ENCODE measurements at places on chromosomes 7 and 10.
A peak's percentile ranks its signal among the peaks of the same experiment; 100 is the strongest.

GRCh38 chr10:98461500-98461842, 14.7 kb upstream of the HPS1 start:
- DNase-seq, result no peak

GRCh38 chr10:108877095-108877561, 1046.2 kb downstream of the XPNPEP1 start:
- DNase-seq, result peak; percentile 6

DNA sequence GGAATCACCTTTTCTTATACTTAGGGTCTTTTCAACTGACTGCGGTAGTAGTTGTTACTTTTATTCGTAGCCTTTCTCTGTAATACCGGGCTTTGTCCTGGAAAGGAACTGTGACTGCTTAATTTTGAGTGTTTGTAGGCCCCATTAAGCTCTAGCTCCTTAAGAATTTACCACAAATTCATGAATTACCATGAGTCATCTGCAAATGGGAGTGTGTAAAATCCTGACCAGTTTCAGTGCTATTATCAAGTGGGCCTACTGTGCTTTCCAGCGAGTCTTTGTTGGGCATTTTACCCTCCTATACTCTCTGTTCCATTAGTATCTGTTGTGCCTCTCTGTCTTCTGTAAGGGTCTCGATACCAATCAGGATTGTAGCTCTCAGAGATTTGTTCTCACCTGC, 49.7 kb downstream of the ZMYND11 start:
- DNase-seq, result no peak

DNA sequence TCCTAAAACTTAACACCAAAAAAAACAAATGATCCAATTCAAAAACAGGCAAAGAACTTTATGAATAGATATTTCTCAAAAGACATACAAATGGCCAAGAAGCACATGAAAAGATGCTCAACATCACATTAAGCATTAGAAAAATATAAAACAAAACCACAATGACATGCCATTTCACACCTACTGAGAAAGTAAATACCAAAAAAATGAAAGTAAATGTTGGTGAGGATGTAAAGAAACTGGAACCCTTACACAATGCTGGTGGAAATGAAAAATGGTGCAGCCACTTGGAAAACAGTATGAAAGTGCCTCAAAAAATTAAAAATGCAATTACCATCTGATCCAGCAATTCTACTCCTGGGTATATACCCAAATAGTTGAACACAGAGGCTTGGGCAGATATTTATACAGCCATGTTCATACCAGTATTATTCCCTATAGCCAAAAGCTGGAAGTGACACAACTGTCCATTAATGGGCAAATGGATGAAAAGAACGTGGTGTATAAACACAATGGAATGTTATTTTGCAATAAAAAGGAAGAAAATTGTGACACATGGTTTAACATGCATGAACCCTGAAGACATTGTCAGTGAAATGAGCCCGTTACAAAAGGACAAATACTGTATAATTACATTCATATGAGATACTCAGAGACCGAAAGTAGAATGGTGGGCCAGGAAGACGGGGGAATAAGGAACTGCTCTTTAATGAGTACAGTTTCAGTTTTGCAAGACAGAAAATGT, 89.0 kb downstream of the JMJD1C start:
- DNase-seq, result peak; percentile 58

DNA sequence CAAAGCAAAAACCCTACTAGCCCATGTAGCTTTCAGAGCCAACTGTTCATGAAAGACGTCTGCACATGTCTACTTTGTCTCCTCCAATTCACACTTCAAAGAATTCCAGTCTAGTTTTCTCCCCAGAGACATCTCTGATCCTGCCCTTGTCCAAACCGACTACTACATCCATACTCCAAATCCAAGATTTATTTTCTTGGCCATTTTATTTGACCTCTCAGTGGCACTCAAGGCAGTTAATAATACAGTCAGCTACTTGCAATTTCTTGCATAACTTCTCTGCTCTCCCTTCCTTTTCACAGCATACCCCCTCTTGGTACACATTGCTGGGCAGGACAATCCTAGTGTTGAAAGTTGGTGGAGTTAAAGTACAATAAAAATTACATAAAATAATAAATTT, 170.9 kb upstream of the INHBA start:
- no peak for DNase-seq

GRCh38 chr7:24902276-24902675, 77.7 kb downstream of the OSBPL3 start:
- DNase-seq, result no peak

DNA sequence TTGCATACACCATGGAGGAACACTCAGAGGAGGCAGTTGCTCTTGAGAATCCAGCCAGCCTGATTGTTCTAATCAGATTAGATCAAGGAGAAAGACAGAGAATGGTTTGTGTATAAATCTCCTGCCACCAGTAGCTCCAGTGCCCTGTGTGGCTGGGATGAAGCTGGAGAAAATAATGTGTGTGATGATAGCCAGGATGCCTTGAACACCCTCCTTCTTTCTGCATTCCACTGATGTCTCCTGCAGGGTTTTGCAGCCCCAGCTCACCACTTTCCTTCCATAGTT, 614.7 kb upstream of the FOXK1 start:
- no peak for DNase-seq

- no peak for DNase-seq
Observed at GRCh38 chr10:3613318-3613717, 171.7 kb downstream of the KLF6 start.

DNA sequence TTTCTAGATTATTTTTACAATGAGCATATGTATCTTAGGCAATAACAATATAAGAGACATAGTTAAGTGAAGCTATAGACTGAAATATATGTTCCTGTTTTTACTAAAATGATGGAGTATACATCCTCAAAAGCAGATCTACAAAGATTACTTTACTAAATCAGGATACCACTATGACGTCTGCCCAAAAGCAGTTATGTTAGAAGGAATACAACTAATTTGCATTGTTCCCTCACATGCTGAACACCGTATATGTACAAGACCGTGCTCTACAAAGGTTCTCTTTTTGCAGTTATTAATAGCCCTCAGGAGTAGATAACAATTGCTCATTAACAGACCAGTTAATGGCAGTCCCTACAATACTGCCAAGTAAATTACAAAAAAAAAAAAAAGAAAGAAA, 137.5 kb downstream of the CD36 start:
- no peak for DNase-seq

DNA sequence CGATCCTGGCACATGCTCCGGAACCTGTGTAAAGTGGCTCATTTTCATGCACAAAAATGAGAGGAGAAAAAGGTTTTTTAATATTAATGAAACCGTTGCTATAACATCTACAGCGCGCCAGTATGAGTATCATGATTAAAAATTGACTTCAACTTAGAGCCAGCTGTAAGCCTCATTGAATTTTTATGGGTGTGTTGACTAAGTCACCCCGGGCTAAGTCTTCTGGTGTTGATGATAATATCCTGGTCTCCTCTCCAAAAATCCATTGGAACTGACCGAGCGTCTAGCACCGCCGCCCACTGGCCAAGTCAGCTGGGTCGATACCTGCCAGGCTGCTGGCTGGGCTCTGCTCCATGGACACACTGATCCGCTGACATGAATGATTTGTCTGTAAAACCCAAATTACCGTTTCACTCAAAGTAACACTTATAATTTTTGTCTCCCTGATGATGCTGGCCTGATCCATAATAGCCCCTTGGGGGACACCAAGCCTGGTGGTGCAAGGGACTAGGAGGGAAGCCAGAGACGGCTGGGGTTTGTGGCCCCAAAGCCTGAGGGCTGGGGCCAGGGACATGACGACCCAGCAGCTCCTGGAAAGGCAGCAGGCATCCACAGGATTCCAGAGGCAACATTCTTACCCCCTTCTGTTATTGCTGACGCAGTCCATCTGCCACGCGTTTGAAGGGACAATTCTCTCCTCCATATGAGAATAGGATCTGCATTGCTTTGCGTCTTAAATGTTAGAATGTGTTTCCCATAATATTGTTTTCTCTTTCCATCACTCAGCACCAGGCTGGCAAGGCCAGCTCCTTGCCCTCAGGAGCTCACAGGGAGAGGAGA, 131.0 kb upstream of the PPP2R2D start:
- DNase-seq, result no peak

GRCh38 chr10:114356751-114357514, 47.4 kb downstream of the AFAP1L2 start:
- DNase-seq, result peak; percentile 31

- no peak for DNase-seq
Observed at GRCh38 chr10:102262744-102263370, 17.5 kb downstream of the GBF1 start.

- no peak for DNase-seq
Observed at GRCh38 chr10:24912215-24912614, 40.2 kb downstream of the PRTFDC1 start.

GRCh38 chr7:92631067-92631849, 41.1 kb upstream of the FAM133B start:
- DNase-seq, result no peak

- DNase-seq, result peak; percentile 87
Observed at GRCh38 chr10:60521974-60522405, 132.3 kb upstream of the ANK3 start.

- no peak for DNase-seq
Observed at GRCh38 chr10:5583525-5584175, 58.9 kb downstream of the CALML3 start.

GRCh38 chr10:60200682-60201053, 189.0 kb downstream of the ANK3 start:
- DNase-seq, result no peak

GRCh38 chr10:110615057-110615747, 28.9 kb upstream of the RBM20 start:
- DNase-seq, result no peak

DNA sequence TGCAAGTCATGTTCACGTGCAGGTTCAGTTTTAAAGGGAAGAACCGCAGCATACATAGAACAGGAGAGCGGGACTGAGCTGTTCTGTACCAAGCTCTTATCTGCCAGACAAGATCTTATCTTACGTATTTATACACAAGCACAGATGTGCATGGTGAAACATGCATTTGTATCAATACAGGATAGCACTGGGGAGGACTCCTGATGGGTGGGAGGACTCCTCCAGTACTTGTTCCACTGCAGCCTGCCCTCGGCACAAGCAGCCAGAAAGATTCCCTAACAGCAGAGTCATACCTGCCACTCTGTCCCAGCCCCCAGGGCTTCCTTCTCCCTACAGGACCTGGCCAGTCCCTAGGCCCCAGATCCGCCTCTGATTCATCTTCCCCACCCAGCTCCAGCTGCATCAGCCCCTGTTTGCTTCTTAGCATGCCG, 13.2 kb upstream of the PRKCQ start:
- no peak for DNase-seq

GRCh38 chr10:97608991-97609561, 19.6 kb downstream of the C10orf62 start:
- no peak for DNase-seq

DNA sequence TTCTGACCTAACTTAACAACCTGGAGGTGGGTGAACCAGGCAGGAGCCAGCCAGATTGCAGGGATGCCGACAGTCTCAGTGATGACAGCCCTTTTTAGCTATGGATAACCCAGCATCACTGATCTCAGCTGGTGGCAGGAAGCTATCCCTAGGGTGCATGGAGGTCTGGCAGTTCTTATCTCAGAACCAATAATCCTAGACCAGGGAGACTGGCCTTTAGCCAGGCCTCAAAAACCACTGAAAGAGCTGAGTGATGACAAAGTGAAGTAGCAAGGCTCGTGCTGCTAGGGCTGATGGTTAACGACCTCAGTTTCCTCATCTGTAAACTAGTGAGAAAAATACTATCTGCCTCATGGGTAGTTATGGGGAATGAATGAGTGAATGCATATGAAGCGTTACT, 112.5 kb downstream of the RALA start:
- no peak for DNase-seq

GRCh38 chr10:85621562-85621961, 745.0 kb downstream of the GRID1 start:
- no peak for DNase-seq

- no peak for DNase-seq
Observed at GRCh38 chr7:11410656-11411644, 421.0 kb downstream of the THSD7A start.

DNA sequence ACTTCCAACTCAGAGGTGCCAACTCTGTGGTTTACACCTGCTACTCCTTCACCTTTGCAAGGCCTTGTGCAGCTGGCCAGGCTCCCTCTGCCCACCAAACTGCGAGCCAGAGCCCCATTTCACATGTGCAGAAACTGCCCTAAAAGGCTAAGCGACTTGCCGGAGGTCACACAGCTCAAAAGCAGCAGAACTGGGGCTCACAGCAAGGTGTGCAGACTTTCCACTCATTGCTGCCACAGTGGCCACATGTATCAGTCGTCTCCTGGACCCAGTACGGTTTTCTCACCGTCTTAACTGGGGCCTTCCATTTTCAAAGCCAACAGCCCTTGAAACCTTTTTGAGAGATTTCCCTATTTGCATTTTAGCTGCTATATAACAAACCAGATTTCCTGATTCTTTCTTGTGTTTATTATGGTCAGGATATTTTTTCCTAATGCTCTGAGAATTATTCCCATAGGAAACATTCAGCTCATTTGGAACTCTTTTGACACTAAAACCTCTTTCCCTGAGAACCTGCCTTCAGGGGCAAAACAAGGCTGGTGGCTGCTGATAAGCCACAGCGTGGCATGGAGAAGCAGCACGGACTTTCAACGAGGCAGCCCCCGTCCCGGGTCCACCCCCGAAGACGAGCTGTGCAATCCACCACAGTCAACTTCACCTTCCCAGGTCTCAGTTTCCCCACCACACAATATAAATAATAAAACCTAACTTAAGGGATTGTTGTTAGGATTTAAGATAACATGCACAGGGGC, 29.9 kb downstream of the SORBS1 start:
- no peak for DNase-seq

GRCh38 chr7:142353147-142354060, 95.5 kb upstream of the PRSS58 start:
- DNase-seq, result no peak

DNA sequence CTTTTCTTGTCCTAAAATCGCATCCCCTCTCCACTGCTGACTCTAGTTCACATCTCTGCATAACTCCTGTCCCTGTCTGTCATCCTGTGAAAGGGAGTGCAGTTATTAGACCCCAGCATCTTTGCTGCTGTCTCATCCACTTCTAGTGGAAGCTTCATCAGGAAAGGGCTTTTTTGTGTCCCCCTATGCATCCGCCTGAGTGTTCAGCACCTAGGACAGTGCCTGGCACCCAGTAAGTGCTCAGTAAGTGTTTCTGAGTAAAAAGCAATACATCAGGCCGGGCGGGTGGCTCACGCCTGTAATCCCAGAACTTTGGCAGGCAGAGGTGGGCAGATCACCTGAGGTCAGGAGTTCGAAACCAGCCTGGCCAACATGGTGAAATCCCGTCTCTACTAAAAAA, 211.8 kb upstream of the FOXK1 start:
- no peak for DNase-seq

GRCh38 chr10:101120884-101121653, 10.0 kb upstream of the TLX1 start:
- no peak for DNase-seq
